ENCODE measurements at places on chromosomes 7 and 10. TPM values are rescaled to one million over a fixed set of nuclear protein-coding genes. Genes with fewer than 3 reads are reported as not detected.

DNA sequence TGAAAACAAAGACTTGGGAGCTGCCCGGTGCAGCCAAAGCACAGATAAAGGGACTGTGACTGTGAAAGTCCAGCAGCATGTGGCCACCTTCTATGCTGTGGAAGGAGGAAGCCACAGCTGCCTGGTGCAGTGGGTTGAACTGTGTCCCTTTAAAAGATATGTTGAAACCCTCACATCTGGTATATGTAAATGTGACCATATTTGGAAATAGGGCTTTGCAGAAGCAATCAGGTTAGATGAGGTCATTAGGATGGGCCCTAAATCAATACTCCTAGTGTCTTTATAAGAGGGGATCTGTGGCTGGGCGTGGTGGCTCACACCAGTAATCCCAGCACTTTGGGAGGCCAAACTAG is 136.9 kb downstream of the GLI3 start:
- H3K36me3 ChIP-seq = peaks cover 6% of the 10 kb centered on the region
- no peak overlapping the region for H3K4me3 ChIP-seq
- no peak for DNase-seq
- peaks cover 28% of the 10 kb centered on the region for H3K4me1 ChIP-seq
- H3K27me3 ChIP-seq = peaks cover 8% of the 10 kb centered on the region

GRCh38 chr10:62373995-62374861 is at the start of gene ZNF365:
TSS of gene ZNF365 (plus strand) at chr10:62374369. CDS start at chr10:62376194, 1,825 bp downstream.
- H3K27ac ChIP-seq = peak within 1 kb of the TSS; percentile 66
- peak within 1 kb of the TSS; percentile 98 for H3K4me3 ChIP-seq
- H3K36me3 ChIP-seq = no peaks in the 10 kb centered on the region
- H3K27me3 ChIP-seq = no peaks in the 10 kb centered on the region
- peak; percentile 75 for DNase-seq

DNA sequence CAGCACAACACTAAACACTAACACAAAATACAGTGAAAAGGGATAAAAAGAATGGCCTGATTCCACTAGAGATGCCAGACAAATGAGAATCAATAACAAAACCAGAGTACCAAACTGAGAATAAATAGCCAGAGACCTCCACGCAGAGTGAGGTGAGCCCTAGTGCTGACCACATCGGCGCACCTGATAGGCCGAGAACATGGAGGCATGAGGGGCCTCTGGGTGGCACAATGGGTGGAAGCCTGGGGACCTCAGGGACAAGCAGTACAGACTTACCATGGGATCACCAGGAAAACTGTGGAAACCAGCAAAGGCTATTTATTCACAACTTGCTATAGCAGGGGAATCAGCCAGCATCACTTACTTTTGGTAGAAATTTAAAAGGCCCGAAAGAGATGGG is 1.8 kb upstream of the CSGALNACT2 start:
- H3K27me3 ChIP-seq = peaks cover 18% of the 10 kb centered on the region
- peaks cover 23% of the 10 kb centered on the region for H3K4me1 ChIP-seq
- DNase-seq = no peak

DNA sequence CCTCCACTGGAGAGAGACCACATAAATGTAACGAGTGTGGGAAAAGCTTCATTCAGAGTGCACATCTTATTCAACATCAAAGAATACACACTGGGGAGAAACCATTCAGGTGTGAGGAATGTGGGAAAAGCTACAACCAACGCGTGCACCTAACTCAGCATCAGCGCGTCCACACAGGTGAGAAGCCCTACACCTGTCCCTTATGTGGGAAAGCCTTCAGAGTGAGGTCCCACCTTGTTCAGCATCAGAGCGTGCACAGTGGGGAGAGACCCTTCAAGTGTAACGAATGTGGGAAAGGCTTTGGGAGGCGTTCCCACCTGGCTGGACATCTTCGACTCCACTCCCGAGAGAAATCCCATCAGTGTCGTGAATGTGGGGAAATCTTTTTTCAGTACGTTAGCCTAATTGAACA is 20.6 kb downstream of the FAM200A start:
- H3K4me1 ChIP-seq = no peaks in the 10 kb centered on the region
- peaks cover 60% of the 10 kb centered on the region for H3K36me3 ChIP-seq
- no peak overlapping the region for H3K4me3 ChIP-seq
- H3K27me3 ChIP-seq = no peaks in the 10 kb centered on the region

DNA sequence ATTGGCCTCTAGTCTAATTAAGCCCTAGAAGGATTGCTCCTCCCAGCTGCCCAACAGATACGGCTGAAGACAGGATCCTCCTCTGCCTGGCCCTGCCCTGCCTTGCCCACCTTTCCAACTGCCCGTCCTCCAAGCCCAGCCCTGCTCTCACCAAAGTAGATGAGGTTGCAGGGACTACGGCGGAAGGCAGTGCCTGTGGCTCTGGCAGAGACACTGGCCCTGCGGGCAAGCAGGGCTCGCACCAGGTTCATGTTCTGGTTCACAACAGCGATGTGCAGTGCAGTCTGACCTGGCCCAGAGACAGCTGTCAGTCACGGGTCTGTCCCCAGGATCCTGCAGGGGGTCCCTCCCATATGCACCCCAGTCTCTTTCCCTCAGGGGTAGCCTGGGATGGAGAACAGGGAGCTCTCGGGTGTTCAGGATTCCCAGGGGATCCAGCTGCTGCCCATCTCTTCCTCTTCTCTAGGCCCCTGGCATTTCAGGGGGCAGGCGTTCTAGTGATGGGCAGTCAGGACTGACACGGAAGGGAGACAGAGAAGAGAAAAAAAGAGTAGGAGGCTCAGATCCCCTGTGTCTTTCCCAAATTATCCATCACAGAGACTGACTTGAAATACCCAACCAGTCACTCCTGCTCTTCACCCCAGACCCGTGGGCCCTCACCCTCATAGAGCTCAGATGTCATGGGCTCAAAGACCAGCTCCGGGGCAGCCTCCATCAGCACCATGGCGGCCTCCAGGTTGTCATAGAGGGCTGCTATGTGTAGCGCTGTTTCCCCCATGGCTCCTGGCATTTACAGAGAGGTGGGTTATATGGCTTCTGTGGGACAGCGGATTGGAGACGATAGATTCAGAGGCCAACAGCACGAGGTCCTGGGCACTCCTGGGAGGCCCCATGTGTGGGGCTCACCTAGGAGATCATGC is 8.3 kb downstream of the TRPV6 start:
- no peak overlapping the region for H3K27ac ChIP-seq
- H3K27me3 ChIP-seq = peaks cover 1% of the 10 kb centered on the region
- H3K36me3 ChIP-seq = peaks cover 19% of the 10 kb centered on the region
- no peaks in the 10 kb centered on the region for H3K4me1 ChIP-seq
- no peak for DNase-seq

DNA sequence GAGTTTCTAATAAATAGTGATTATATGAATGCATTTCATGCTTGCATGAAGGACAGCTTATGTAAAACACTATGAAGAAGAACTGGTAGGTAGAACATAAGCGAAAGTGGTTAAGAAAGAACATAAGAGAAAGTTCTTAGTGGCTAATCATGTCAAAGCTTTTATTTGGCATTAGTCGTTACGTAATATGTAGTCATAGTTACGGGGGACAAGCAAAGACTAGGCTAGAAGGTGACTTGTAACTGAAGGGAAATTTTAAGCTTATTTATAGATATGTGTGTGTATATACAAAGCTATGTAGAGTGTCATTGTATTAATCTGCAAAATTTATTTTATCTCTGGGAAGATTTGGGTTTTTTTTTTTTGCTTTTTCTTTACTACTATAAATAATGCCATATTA is 36.9 kb downstream of the CAPZA2 start:
- no peak overlapping the region for H3K4me3 ChIP-seq
- peaks cover 7% of the 10 kb centered on the region for H3K36me3 ChIP-seq
- no peaks in the 10 kb centered on the region for H3K27me3 ChIP-seq
- peaks cover 11% of the 10 kb centered on the region for H3K4me1 ChIP-seq

- H3K27me3 ChIP-seq = peaks cover 2% of the 10 kb centered on the region
- no peak overlapping the region for H3K27ac ChIP-seq
- H3K4me1 ChIP-seq = peaks cover 21% of the 10 kb centered on the region
- no peak overlapping the region for H3K4me3 ChIP-seq
- no peak for DNase-seq
- H3K36me3 ChIP-seq = peaks cover 12% of the 10 kb centered on the region
Measured at GRCh38 chr10:69434169-69434568, 17.1 kb upstream of the TSPAN15 start.

GRCh38 chr10:14585287-14586193 is 189.2 kb downstream of the FAM107B start:
- H3K4me1 ChIP-seq = peaks cover 32% of the 10 kb centered on the region
- peaks cover 4% of the 10 kb centered on the region for H3K27me3 ChIP-seq
- DNase-seq = no peak
- no peaks in the 10 kb centered on the region for H3K36me3 ChIP-seq
- peak overlapping the region; percentile 66 for H3K27ac ChIP-seq

DNA sequence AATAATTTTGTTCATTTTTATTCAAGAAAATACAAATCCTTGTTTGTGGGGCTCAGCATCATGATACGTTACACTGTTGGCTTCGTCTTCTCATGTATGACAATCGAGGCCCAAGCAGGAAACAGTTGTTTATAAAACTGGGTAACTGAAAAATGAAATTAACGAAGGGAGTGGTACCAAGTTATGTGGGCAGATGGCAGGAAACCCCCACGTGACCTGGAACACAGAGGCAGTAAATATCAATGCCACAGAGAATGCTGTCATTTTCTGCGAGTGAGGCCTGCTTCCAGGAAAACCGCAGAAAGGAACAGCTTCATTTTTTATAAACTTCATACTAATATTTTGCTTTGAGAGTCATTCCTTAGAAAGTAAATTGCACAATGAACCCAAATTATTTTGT is 201.0 kb upstream of the ADARB2 start:
- H3K27me3 ChIP-seq = no peaks in the 10 kb centered on the region
- no peak for DNase-seq
- peaks cover 6% of the 10 kb centered on the region for H3K36me3 ChIP-seq

GRCh38 chr7:18577096-18577771 is 81.7 kb downstream of the HDAC9 start:
- H3K4me3 ChIP-seq = no peak overlapping the region
- H3K27ac ChIP-seq = no peak overlapping the region
- H3K4me1 ChIP-seq = peaks cover 43% of the 10 kb centered on the region
- H3K36me3 ChIP-seq = no peaks in the 10 kb centered on the region

DNA sequence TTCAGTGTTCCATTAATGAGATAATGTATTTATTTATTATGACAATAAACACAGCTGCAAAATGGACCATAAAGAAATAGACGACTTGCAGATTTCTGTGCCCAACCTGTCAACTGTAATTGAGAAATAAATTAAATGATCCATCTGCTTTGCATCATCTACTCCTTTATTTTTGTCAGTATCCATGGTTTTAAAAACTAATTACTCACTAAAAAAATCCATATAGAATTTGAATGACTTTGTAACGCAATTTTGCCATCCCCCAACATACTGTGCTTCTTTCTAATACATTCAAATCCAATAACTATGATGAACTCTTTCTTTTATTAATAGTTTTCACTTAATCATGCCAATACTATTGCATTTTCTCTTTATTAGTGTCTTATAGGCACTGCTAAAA is 388.5 kb upstream of the SORCS1 start:
- DNase-seq = no peak
- peaks cover 6% of the 10 kb centered on the region for H3K27me3 ChIP-seq
- no peaks in the 10 kb centered on the region for H3K36me3 ChIP-seq
- H3K27ac ChIP-seq = no peak overlapping the region
- peaks cover 5% of the 10 kb centered on the region for H3K4me1 ChIP-seq

DNA sequence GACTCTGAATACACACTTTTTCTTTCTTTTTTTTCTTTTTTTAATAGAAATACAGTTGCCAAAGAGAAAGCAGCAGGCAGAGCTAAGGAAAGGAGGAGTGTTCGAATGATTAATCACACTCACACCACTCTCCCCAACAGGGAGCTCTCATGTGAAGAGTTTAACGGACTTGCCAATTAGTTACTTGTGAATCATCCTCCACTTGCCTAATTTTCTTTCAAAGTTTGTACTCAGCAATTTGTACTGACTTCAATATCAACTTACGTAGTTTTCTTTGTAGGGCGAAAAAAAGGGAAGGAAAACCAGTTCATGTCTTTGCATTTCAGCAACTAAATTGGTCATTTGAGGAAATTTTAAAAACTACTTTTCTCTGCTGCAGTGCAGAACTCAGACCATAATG is 109.2 kb downstream of the PIP4K2A start:
- peaks cover 5% of the 10 kb centered on the region for H3K4me1 ChIP-seq
- H3K36me3 ChIP-seq = no peaks in the 10 kb centered on the region
- H3K27ac ChIP-seq = no peak overlapping the region
- H3K4me3 ChIP-seq = no peak overlapping the region
- H3K27me3 ChIP-seq = no peaks in the 10 kb centered on the region

DNA sequence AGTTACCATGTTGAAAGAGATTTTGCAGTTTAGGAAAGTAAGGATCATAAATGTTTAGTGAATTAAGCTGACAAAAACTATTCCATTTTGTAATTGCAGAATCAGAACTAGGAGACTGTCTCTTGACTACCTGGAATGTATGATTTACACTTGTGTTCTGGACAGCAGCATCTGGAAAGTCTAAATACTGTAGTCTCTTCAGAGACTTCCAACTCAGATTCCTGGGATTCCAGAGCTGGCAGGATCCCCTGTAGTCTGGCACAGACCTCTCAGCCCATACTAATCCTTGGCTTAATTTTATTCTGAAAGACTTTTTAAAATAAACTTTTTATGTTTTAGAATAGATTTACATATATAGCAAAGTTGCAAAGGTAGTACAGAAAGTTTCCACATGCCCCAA is 452.7 kb downstream of the DPP6 start:
- H3K36me3 ChIP-seq = no peaks in the 10 kb centered on the region
- H3K27ac ChIP-seq = no peak overlapping the region
- H3K27me3 ChIP-seq = peaks cover 2% of the 10 kb centered on the region
- no peaks in the 10 kb centered on the region for H3K4me1 ChIP-seq
- DNase-seq = no peak
- no peak overlapping the region for H3K4me3 ChIP-seq

GRCh38 chr10:106442223-106442622 is 722.3 kb downstream of the SORCS1 start:
- H3K27me3 ChIP-seq = no peaks in the 10 kb centered on the region
- DNase-seq = no peak
- no peaks in the 10 kb centered on the region for H3K36me3 ChIP-seq

- no peaks in the 10 kb centered on the region for H3K36me3 ChIP-seq
- peaks cover 24% of the 10 kb centered on the region for H3K4me1 ChIP-seq
- H3K27me3 ChIP-seq = peaks cover 19% of the 10 kb centered on the region
- no peak for DNase-seq
Measured at GRCh38 chr7:98283127-98283886, 1.8 kb downstream of the BRI3 start.

The VIPR2 gene
- not detected for total RNA-seq

The NRP1 gene
- 100 TPM for total RNA-seq

The AKR1C3 gene
- 0.49 TPM for total RNA-seq

The SMO gene
- total RNA-seq = 5.9 TPM

The PRSS37 gene
- not detected for total RNA-seq

The EBLN1 gene
- total RNA-seq = not detected

The GDF2 gene
- total RNA-seq = not detected

The FGL2 gene
- total RNA-seq = not detected
